ENCODE measurements at places on chromosomes 5 and 9.

DNA sequence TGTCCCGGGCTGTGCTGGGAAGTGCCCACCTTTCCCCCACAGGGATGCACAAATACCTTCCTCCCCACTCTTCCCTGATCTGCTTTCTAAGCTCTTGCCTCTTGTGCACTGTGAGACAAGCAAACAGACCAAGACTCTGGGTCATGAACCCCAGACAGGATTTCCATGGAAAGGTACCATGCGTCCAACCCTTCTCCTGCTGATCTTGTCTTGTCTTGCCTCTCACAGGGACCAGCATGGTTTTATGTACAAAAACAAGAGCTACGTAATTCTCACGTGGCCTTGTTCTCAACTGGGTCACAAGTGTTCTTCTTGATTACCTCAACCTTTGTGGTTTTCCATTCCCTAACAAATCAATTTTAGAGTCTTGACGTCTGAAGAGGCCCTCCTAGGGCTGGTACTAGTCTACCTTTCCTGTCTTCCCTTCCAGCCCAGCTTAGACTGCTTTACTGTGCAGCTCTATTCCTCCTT lies 176.5 kb upstream of the MAP3K1 start:
- no peak for DNase-seq

DNA sequence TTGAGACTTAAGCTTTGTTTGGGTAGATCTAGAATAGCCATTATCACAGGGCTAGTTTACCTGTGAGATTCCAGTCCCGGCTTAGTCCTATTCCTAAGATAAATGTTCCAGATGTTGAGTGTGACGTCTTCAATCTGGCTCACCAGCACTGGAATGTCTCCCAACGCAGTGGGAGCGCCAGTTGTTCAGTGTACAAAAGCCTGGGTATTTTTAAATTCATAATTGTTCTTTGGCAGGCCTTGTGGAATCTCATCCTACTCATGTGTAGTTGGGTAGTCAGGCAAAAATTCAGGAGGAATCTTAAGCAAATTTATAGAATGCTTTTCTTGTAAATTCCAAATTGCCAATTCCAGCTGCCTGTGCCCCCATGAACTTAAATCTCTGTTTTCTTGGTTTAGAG lies 272.6 kb upstream of the KCNN2 start:
- DNase-seq, result no peak

DNA sequence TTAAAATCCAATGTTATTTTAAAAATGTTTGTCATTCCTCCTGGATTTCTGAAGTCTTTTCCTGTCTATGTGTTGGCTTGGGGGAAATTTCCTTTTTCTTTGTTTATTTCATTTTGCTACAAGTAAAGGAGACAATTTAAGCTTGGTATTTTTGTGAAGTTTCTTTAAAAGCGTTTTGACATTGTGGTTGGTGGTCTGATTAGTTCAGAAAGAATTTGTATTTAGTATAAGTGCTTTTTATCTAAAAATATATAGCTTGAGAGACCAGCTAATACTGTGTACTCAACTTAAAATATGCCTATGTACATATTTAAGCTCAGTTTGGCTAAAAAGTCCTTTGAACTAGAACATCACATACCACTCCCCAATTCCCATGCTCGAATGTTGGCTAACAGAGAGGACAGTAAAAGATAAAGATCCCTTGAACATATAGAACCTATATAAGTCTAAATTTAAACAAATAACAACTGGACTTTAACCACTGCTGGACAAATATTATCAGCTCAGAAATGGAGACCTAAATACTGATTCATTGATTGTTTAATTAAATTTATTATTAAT lies 237.6 kb downstream of the TLE4 start:
- DNase-seq, result no peak

DNA sequence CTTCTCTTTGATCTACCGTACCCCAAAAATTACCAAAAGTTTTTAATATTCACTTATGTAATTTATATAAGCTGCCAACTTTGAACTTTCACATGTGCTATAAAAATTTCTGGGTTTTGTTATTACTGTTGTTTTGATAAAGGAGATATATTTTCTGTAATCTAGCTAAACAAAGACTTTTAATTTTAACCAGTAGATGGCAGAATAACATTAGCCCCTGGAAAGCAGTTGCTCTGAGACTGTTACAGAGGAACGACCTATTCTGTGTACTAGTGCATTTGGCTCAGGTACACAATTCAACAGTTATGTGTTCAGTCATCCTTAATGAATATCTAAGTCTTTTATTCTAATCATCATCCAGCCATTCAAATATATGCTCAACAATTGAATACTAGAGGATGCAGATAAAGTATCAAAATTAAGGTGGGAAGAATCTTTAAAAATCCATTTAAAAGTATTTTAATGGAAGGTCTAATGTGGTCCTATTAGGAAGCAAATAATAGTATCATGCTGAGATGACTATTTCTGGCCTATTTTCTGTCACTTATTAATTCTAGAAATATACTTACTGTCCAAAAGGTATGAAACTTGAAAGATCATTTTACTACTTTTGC lies 8.6 kb downstream of the KLHL9 start:
- DNase-seq, result no peak

DNA sequence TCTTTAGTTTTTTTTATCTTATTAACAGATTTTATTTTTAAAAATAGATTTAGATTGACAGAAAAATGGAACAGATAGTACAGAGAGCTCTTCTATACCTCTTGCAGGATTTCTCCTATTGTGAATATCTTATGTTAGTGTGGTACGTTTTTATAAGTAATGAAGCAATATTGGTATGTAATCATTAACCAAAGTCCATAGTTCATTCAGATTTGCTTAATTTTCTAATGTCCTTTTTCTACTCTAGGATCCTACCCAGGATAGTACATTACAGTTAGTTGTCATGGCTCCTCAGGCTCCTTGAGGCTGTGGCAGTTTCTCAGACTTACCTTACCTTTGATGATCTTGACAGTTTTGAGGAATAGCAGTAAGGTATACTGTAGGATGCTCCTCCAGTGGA lies 30.4 kb downstream of the PPP2R2B start:
- no peak for DNase-seq

DNA sequence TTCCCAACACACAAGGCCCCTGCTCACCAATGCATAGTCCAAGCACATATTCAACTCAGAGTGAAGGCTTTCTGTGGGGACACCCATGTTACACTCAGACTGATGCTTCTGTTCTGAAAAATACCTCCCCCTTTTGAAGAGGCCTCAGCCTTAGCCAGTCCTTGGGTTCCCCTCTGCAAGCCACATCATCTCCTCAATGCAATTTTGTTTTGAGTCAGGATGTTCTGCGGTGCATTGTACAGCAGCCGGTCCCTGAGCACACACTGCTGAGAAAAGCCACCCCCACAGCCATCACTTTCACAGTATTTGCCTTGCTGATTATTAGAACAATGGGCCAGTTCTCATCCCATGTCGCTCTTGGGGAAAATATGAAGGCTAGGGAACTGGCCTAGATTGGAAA lies 241.2 kb downstream of the FAM114A2 start:
- DNase-seq, result no peak

DNA sequence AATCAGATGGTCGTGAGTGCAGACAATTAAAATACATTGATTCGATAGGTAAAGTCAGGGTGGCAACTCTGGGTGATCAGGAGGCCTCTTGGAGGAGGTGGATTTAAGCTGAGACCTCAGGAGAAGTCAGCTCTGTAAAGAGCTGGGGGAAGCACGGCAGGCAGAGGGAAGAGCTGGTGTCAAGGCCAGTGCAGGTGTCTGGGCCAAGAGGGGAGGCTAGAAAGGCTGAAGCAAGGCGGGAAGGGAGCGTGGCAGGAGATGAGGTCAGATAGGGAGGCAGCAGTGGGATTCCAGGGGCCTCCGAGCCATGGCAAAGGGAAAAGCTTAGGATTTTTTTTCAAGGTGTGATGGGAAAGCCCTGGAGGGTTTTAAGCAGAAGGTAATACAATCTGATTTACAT lies 178.7 kb downstream of the FSTL4 start:
- no peak for DNase-seq

DNA sequence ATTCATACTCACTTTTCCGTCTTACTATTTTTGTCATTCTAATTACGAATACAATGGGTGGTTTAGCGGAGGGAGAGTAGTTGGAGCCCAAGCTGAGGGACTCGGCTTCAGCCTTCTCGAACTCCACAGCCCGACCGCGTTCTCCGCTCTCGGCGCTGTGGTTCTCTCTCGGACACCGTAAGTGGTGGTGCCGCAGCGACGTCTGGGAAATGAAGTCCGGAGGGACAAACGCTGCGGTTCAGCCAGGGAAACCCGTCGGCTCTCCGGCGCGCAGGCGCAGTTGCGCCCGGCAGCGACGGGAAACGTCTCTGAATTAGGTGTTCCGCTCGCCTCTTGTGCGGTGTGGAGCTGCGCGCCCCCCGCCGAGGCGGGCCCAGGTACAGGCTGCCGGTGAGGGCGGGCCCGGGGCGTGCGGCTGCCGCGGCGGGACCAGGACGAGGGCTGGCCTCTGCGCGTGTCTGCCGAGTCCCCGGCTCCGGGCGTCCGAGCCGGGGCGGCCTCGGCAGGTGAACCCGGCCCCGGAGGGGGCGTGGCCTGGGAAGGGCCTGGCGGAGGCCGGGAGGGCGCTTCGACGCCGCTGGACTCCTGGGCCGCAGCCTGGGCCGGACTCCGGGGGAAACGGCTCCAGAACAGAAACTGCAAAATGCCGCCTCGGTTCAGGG lies at the start of gene ZNF879:
TSS of gene ZNF879 (plus strand) at position 277 of the 662 bp plus-strand sequence. CDS start 1,201 bp downstream, outside the sequence.
- DNase-seq, result peak; percentile 95

DNA sequence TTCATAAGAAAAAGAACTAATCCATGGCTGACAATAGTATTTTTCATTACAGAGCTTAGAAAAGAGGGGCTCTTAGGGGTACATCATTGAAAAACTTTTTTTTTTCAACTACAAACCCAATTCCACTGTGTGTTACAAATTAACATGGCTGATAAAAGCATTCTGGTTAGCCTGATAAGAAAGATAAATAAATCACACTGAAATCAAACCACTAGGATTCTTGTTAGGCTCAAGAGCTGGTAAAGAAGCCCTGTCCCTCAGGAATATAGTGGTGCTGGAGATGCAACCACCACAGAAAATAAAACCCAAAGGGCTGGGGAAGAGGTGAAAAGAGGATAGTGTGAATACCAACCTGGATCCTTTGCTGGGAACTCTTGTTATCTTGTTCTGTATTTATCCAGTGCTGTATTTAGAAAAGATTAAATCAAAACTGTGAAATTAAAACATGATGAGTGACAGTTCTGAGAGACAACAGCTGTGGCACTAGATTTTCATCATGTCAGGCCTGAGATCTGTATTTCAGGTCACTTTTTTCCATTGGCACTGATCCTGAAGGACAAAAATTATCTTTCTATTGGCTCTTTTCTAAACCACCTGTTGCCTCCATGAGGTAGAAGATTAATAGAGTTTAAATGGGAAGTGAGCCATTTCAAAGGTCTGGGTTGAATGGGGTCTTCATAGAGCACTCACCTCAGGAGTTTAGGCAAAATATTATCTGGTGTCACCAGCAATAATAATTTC lies 118.6 kb downstream of the ARRDC3 start:
- no peak for DNase-seq

- no peak for DNase-seq
Measured at GRCh38 chr5:9121597-9121996, 424.3 kb downstream of the SEMA5A start.

GRCh38 chr5:94361832-94362796 lies 256.3 kb downstream of the KIAA0825 start:
- no peak for DNase-seq

GRCh38 chr9:125931211-125931610 lies 184.0 kb downstream of the PBX3 start:
- no peak for DNase-seq

- DNase-seq, result no peak
Measured at GRCh38 chr9:4936277-4936676, 48.8 kb upstream of the JAK2 start.

GRCh38 chr5:2465383-2465782 lies 286.1 kb downstream of the IRX2 start:
- DNase-seq, result no peak

DNA sequence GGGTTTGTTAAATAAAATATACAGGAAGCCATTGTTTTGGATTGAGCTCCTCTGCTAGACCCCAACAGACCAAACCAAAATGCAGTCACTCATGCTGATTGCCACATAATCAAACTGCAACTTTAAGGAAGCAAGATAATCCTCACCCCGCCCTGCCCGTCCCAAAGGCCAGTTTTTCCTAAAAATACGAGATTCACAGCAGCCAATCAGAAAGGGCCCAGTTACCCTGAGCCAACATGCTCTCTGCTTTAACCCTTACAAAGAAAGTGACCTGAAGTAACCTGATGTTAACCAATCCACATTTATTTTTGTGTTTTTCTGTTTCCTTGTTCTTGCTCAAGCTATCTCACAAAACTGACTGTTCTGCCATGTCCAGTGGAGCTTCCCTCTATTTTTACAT lies 21.5 kb upstream of the RNF20 start:
- DNase-seq, result no peak

GRCh38 chr5:132813599-132814502 lies 749 bp downstream of the SOWAHA start:
- DNase-seq, result peak; percentile 55

GRCh38 chr5:96023518-96023917 lies 61.9 kb upstream of the ELL2 start:
- no peak for DNase-seq

- no peak for DNase-seq
Measured at GRCh38 chr5:96280946-96281393, 152.1 kb downstream of the PCSK1 start.

DNA sequence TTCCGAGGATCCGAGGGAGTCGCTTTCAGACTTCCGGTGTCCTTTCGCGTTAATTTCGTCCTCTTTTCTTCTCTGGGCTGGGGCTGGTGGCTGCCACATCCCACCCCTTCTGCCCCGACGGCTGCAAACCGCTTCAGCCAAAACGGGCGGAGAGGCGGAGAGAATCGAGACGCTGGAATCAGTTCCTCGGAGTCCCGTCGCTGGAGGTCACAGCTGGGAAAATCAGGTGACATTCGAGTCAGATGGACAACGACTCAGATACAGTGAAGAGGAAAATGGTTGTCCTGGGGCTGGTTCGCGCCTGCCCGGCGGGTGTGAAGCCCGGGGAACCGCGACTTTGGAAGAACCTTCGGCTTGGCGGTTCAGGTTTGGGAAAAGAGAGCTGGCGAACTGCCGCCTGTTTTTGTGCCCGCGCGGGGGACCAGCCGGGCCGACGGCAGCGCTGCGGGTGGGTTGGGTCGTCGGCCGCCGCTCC lies 8.9 kb upstream of the NKX2-5 start:
- DNase-seq, result no peak

- peak; percentile 58 for DNase-seq
Measured at GRCh38 chr5:43038496-43038989, 1.6 kb downstream of the ANXA2R start.

GRCh38 chr9:135614821-135615665 lies 24.3 kb downstream of the GLT6D1 start:
- no peak for DNase-seq

- DNase-seq, result no peak
Measured at GRCh38 chr5:116763987-116764866, 189.6 kb upstream of the SEMA6A start.
